ENCODE measurements at places on chromosomes 12 and 14.

DNA sequence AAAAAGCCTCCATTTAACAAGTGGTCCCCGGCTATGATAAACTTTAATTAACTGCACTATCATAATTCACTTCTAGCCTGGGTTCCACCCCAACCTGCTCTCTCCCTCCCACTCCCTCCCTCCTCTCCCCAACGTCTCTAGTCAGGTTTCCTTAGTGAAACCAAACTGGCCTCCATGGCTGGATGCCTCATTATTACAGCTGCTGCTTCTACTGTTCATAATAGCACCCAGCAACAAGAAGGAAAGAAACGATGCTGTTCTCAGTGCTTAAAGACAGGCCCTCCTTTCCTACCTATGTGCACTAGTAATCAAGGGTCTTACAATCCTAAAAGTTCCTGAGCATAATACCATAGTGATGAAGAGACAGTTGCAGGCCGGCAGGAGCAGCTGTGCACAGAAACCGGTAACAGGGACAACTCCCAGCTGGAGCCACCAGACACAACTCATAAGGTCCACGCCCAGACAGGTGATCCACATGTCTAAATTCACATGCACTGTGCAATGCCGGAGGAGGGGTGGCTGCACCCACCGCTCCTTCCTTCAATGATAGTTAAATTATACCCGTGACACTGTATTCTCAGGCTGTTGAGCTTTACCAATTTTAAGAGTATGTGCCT, 6.2 kb downstream of the IRF2BPL start:
- DNase-seq: no peak

- no peak for DNase-seq
These were observed 29.6 kb downstream of the TMX1 start for GRCh38 chr14:51269634-51270033.

- no peak for DNase-seq
These were observed 224.2 kb downstream of the EGLN3 start for GRCh38 chr14:33726685-33727084.

DNA sequence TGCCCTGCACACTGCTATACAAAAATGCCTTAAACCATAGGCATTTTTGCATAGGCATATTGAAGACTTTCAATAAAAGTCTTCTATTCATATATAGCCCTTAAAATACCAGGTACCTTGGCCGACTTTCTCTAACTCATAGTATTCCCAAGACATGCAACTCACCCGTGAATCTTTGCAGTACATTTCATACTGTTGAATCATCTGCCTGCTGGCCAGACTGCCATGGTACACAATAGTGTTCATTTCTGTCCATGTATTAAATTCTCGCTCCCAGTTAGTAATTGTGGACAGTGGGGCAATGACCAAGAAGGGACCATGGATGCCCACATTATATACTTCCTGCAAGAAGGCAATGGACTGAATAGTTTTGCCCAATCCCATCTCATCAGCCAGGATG, 24.3 kb upstream of the SUPT16H start:
- DNase-seq: no peak

DNA sequence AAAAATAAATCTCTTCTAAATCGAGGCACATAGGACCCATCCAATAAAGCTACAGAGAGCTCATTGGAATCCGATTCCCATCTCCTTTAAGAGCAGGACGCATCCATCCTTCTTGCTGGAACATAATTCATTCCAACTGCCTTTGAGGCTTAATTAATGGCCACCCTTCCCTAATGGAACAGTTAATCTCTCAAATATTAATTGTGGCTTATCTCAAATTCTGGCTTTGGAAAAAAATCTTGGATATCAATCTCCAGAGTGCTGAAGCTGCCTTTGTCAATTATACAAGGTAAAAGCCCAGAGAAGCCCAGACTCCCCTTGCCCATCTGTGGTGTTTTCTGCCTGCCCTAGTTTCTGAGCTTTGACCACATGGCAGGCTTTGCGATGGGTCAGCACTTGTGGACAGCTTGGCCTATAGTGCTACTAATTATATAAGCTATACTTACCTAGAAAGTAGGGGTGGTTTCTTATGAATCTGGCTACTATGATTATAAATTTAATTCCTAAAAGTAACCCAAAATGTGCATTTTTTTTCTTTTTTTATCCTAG, 246.3 kb downstream of the NUAK1 start:
- DNase-seq: no peak

GRCh38 chr12:72162875-72163274, 109.3 kb upstream of the TRHDE start:
- DNase-seq: no peak

DNA sequence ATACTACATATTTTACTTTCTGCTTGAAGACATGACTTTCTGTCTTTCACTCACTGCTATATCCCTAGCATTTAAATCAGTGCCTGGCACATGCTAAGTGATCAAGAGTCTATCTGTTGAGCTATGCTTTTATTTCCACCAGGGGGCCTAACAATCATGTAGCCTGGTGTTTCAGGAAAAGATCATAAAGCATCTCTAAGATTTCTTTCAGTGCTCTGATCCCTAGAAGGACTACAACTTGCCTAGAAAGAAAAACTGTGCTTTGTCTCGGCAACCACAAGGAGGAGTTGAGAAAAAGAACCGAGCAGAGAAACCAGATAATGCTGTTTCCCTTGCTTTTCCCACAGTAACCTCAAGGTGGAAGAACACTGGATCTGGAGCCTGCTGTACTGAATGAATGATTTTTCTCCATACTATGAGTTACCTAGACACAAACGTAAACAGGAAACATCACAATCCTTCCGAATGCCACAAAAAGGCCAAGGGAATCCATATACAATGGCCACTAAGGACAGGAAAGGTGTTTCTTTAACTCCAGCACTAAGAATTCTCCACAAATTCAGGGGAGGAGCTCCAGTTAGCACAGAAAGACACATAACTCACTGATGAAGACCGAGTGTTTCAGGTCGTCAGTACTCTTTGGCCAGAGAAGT, 1.2 kb downstream of the CRY1 start:
- DNase-seq: peak; percentile 57

DNA sequence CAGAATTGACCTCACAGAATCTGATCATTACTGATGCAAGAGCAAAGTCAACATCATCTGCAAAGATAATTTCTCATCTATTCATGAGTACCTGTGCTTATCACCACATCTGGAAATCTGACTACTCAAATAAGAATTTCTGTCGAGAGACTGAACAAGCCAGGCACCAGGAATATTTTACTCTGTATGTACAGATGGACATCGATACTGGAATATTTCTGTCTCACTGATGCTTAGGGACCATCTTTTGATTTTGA, 105.2 kb downstream of the BICD1 start:
- DNase-seq: no peak
